RPMI7951 (cell line): ENCODE measurements at places on chromosomes 5 and 9.

DNA sequence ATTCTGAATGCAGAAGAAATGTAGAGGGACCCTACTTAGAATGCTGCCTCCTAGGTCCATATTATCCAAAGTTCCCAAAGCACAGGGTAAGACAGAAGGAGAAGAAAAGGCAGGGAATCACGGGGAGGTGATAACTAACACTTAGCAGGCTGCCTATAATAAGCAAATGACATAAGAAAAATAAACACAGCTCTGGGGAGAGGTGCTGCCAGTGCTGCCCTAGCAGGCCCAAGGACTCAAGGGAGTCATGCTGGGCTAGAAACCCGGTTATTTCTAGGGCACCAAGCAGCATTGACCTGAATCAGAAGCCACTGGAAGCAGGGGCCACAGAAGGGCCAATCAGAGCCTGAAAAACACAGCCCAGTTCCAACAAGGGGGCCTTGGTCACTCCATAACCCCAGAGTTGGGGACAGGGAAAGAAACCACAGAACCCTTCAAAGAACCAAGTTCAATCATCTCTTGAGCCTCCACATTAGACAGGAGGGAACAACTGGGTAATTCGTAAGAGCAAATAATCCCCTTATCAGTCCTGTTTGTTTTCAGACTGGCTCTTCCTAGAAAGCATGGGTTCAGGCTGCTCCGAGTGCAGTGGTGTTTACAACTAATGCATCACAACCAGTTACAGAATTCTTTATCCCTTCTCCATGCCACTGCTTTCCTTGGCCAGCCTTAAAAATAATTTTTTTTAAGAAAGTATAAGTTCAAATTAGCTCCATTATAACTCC lies 24.0 kb downstream of the NRG2 start:
- DNase-seq = no peak

- DNase-seq = peak; percentile 99
These were observed 222.0 kb upstream of the KLF4 start for GRCh38 chr9:107711542-107711941.

- peak; percentile 88 for DNase-seq
These were observed 146.6 kb downstream of the SEC61B start for GRCh38 chr9:99368341-99369326.

DNA sequence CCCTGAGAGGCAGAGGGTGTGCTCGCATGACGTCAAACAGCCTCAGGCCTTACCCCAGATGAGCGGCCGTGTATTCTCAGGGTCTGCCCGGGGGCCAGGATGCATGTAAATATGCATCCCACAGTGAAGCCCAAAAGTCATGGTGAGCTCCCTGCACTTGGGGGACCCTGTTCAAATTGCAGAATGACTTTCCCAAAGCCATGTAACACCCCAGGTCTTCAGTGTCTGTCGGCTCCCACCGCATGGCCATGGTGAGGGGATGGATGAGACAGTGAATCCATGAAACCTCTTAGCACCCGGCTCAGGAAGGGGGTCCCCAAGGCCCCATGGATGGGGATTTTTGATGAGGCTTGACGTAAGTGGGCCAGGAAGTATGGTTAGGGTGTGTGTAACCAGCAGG lies 9.3 kb upstream of the COL5A1 start:
- no peak for DNase-seq

GRCh38 chr5:22965960-22966359 lies 112.8 kb upstream of the CDH12 start:
- no peak for DNase-seq

DNA sequence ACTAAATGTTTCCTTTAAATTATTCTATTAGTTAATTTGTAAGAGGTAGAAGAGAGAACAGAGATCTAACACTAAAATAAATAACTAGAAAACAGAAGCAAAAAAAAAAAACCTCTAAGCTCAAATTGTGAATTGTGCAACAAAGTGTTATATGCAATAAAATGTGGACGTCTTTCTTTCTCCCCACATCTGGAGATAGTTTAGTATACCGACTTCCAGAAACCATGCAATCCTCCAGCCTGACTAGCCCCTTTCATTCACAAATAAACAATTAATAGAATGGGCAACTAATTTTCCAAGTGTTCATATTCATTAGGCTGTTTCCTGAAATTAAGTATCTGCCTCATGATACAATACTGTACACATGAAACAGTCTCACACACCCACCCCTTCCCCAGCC lies 258.5 kb downstream of the BNC2 start:
- DNase-seq = peak; percentile 49

- DNase-seq = no peak
These were observed 203.2 kb downstream of the CD180 start for GRCh38 chr5:66993448-66993847.

GRCh38 chr5:132065351-132065937 lies 5.0 kb downstream of the IL3 start:
- DNase-seq = peak; percentile 73

GRCh38 chr9:35152926-35153325 lies 8.9 kb upstream of the UNC13B start:
- DNase-seq = no peak

GRCh38 chr9:108905494-108905893 lies 28.4 kb downstream of the ELP1 start:
- no peak for DNase-seq

DNA sequence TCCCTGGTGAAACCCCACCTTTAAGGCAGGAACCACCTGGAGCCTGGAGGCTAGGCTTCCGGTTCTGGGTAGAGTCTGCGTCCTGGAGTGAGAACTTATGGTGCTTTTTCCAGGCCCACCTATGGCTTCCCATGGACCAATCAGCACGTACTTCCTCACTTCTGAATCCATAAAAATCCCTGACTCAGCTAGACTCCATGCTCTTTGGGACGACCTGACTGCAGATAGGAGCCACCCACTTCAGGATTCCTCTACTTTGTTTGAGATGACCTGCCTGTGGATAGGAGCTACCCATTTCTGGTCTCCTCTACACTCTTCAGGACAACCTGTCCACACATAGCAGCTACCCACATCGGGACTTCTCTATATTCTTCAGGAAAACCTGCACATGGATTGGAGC lies 168.8 kb upstream of the IRX2 start:
- DNase-seq = no peak

- DNase-seq = no peak
These were observed 83.3 kb upstream of the SLC30A5 start for GRCh38 chr5:69010476-69010875.

- DNase-seq = no peak
These were observed 86.1 kb downstream of the DEPDC1B start for GRCh38 chr5:60613826-60614225.

GRCh38 chr9:17651725-17652124 lies 72.9 kb downstream of the SH3GL2 start:
- DNase-seq = no peak

- DNase-seq = no peak
These were observed 30.6 kb downstream of the C9orf85 start for GRCh38 chr9:71941998-71942567.

- no peak for DNase-seq
These were observed 17.5 kb downstream of the ADRA1B start for GRCh38 chr5:159933531-159934485.

DNA sequence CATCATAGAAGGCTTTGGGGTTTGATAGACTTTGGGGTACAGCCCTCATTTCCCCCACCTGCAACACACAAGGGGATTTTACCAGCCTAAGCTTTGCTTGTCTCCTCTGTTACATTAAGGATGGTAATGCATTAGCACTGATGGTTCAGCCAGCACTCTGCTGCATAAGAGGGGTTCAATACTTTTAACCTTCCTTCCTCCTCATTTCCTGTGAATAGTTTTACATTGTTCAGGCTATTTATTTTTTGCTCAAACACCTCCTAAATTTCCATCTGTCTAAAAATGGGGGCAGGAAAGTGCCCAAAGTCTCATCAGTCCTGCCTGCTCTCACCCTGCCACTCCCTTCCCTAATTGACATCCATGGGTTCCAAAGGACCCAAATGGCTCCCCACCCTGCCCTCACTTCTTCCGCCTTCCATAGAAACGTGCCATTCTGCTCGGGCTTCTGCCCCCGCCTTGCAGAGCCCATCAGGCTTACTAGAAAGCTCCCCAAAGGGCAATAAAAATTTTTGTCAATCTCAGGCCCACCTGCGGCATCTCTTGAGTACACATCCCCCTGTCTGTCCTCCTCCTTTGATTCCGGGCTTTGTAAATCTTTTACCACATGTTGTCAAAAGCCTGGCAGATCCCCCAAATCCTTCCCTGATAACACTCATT lies 239.5 kb upstream of the SLC24A2 start:
- no peak for DNase-seq

GRCh38 chr9:114551750-114552685 lies 35.6 kb upstream of the ATP6V1G1 start:
- peak; percentile 98 for DNase-seq

- no peak for DNase-seq
These were observed 26.1 kb upstream of the SEC16A start for GRCh38 chr9:136508729-136509500.

DNA sequence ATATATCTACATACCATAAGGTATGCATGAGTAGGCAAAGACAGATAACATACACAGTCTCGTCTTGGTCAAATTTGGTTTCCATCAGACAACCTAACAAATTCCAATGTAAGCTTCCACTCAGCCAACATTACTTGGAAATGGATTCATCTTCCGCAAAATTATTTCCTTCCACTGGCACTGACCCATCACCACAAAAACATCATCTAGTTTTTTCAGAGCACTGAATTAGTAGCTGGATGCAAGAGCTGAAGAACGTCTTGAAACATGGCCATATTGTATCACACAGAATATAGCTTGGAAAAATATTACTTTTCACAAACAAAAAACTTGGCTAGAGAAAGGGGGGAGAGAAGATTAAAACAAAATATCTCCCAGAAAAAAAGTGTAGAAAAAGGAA lies 73.5 kb downstream of the EFNA5 start:
- DNase-seq = no peak

DNA sequence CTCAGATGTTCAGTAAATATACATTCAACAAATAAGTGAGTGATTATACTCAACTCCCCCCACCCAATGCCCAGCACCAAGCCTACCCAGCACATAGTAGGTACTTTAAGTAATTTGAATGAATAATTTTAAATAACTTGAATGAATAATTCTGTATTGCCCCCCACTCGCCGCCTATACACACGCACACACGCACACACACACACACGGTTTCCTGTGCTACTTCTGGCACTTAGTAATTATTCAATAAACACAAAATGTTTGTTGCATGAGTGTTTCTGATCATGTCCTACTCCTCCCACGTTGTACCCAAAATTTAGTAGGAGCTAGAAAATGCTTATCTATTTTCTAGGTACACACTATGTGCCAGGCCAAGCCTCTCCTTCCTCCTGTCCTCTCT lies 16.2 kb downstream of the PCDH12 start:
- no peak for DNase-seq

DNA sequence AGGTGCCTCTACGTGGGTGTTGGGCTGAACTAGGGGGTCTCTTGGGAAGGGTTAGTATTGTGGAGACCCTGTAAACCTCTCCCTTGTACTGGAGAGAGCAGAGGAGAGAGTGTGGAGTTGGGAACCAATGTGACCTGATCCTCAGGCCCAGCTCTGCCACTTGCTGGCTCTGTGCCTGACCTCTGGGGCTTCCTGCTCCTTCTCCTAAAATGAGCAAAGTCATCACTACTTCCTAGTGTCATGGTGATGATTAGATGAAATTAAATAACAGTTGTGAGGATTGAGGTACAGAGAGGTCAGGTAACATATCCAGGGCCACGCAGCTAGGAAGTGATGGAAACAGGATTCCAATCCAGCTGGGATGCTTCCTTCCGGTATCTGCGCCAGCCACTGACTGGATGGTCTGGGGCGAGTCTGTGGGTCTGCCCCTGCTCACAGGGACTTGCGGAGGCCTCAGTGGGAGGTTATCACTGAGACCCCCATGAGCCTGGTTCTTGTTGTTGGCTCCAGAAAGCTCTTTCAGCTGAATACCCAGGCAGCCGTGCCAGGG lies 9.2 kb downstream of the GALNT10 start:
- DNase-seq = no peak

GRCh38 chr9:93937193-93937592 lies 18.0 kb downstream of the BARX1 start:
- DNase-seq = no peak

DNA sequence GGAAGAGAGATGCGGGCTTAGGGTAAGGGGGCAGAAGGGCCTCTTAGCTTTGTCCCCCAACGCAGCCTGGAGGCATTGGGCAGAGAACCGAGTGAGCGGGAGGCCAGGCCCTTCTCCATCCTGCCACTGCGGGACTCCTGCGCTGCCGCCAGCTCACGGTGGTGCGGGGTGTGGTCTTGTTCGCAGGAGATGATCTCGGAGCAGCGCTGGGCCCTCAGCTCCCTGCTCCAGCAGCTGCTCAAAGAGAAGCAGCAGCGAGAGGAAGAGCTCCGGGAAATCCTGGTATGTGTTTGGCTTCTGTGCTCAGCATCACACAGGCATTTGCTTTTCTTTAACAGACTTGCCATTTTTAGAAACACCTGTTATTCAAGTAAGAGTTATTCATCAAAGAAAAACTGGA lies 41.3 kb downstream of the LRSAM1 start:
- DNase-seq = no peak

GRCh38 chr5:146283344-146283761 lies 55.3 kb upstream of the POU4F3 start:
- DNase-seq = peak; percentile 82

- DNase-seq = no peak
These were observed 20.2 kb downstream of the NR2F1 start for GRCh38 chr5:93603078-93603792.

- no peak for DNase-seq
These were observed 189.9 kb upstream of the SMC2 start for GRCh38 chr9:103904242-103904641.

DNA sequence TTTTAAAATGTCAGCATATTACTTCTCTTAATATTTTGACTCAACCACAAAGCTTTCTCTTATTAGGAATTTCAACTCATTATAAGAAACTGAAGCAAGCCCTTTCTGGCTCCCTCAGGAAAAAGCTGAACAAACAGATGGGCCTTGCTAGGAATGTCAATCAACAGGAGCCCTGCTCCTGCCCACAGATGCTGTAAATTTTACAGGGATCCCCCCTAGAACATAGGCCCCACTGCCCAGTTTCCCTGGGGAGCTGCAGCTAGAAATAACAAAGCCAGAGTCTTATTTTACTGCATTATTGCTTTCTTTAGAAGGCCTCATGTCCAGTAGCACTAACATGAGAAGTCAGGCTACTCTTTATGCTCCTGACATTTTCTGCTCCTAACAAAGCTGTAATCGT lies 103.8 kb downstream of the PCSK1 start:
- DNase-seq = no peak

DNA sequence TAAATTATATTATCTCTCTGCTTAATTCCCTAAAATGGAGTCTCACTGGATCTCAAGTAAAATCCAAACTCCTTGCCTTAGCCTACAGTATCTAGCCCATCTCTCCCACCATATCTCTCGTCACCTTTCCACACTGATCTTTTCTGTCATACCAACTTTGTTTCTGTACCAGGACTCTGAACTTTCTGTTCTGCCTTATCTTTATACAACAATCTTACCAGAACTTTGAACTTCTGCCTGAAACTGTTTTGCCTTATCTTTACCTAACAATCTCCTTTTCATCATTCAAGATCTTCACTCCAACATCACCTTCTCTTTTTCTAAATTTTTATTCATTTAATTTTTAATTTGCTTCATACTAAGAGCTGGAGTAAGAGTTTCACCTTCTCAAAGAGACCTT lies 139.0 kb downstream of the CPLANE1 start:
- no peak for DNase-seq

GRCh38 chr5:148641735-148642134 lies 12.6 kb downstream of the HTR4 start:
- no peak for DNase-seq
